ENCODE measurements at places on chromosomes 4 and X.

DNA sequence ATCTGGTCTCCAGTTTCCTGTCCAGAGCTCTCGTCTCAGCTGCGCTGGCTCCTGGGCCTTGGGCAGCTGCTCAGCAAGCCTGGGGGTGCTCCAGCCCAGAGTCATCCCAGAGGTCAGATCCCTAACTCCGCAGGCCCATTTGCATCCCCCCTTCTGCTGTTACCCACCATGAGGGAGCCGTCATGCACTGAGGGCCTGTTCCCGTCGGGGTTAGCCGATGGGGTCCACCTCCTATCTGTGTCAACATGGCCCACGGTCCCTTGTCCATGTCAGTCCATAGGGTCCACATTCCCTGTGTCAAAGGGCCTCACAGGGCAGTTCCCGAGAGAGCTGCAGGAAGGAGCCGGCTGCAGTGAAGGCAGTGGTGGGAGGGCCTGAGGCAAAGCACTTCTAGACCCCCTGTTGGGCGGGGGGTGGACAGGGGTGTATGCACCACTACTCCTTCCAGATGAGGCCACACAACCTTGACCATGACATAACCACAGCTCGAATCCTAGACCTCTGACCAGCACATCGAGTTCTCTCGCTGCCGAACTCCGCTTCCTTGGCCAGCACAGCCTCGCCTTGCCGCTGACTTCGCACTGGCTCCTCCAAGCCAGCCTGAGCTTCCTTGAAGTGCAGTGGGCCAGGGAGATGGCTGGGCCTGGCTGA, 24.9 kb downstream of the WDR1 start:
- DNase-seq = no peak

GRCh38 chr4:26181616-26182015, 139.2 kb upstream of the RBPJ start:
- no peak for DNase-seq

DNA sequence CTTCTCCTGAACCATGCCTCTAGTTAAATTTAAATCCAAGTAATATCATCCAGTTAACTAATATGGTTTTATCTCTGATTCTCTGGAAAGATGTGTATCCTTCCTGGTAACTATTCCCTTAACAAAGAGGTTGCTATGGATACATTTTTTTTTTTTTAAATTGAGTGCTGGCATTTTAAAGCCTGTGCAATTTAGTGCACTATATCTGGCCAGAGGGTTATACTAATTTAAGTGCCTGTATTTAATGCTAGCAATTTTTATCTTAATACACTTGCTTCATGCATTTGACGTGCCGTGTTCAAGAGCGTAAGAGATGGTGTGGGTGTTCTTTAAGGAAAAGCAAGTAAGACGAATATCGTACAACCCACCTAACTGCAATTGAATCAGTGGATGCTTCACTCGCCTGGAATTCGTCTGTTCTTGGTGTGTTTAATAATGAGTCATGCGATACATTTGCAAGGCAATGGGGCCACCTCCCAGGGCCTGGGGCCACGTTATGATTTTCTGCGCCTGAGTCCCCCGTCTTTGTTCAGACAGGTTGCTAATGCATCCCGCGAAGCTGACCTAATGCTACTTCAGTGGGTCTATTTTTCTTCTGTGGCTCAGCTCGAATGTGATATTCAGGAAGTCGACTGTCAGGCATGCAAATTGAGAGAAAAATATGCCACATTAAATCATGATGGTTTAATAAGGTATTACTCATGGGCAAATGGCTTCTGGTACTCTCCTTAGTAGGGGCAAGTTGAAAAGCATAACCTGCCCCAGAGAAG, 14.2 kb upstream of the MID1 start:
- no peak for DNase-seq

- no peak for DNase-seq
Observed at GRCh38 chrX:48153769-48154168, 23.3 kb downstream of the SPACA5B start.

Data from NCI-H1105 treated with DMSO at 0.1 percent for 48 hours (cell line).